Activated naive CD8-positive, alpha-beta T cell treated with anti-CD3 and anti-CD28 coated beads, Interleukin-2, amount 10 ng/mL, durations not matched to agents 7 days and 5 days (primary cell): ENCODE measurements at places on chromosomes 1 and 21. TPM values are rescaled to one million over a fixed set of nuclear protein-coding genes. Genes with fewer than 3 reads are reported as not detected.
A peak's percentile ranks its signal among the peaks of the same experiment; 100 is the strongest.

DNA sequence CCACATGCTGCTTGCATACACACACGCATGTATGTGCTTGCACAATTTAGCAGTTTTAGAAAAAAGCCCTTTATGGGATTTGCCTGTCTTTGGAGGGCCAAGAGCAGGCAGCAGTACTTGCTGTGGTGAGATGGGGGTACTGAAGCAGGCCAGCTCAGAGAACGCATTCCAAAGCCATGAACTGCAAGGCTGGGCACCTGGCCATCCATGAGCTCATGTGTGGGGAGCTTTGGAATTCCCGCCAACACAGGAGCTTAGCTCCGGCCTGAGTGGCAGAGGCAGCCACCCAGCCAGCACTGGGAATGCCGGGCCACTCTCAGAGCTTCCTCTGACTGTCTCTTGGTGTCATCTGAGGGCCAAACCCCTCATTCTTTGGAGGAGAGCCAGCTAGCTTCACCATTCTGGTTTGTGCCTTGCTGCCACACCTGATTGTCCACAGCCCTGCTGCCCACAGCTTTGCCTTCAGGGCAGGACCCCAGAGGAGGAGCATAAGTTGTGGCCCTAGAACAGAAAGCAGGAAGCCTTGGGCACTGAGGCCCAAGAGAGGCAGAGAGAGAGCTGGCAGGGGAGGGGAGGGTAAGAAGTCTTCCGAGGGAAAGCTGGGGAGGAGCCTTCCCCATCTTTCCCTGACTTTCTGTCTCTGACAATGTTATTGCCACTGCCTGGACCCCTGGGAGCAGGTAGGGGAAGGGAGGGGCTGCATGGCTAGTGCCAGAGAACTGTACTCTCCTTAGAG lies 92.1 kb upstream of the POU3F1 start:
- no peaks in the 10 kb centered on the region for H3K36me3 ChIP-seq
- no peak overlapping the region for H3K27ac ChIP-seq
- H3K4me1 ChIP-seq: no peaks in the 10 kb centered on the region
- peaks cover 87% of the 10 kb centered on the region for H3K27me3 ChIP-seq
- H3K4me3 ChIP-seq: no peak overlapping the region

PTPN22 gene
- total RNA-seq: 82.9 TPM

DNA sequence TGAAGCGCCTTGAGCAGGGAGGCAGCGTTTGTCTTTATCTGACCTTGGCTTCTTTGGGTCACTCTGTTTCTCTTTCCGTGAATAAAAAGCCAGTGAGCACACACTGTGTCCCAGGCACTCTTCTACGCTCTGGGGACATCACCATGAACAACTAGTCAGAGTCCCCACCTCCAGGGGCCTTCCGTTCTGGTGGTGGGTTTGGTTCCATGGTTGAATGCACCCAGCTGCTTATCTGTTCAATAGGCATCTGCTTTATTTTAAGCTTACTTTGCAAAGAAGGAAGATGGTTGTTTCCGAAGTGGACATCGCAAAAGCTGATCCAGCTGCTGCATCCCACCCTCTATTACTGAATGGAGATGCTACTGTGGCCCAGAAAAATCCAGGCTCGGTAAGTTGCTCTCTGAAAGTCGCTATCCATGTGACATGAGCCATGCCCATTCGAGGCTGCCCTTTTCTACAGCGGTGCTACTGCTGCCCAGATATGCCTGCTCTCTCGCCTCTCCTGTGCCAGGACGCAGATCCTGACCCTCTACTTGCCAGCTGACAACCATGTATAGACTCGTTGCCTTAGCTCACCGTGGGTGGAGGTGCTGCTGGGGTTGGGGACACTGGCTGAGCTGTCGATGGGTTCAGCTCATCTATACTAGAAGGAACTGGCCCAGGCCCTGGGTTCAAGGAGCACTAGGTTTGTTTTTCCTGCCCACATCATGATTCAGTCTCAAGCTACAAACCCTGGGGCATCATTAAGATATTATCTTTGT lies 5.9 kb downstream of the MX1 start:
- H3K36me3 ChIP-seq: peaks cover 82% of the 10 kb centered on the region
- no peaks in the 10 kb centered on the region for H3K27me3 ChIP-seq
- H3K4me3 ChIP-seq: peak overlapping the region; percentile 67
- H3K4me1 ChIP-seq: peaks cover 73% of the 10 kb centered on the region
- H3K27ac ChIP-seq: peak overlapping the region; percentile 66

- H3K4me1 ChIP-seq: no peaks in the 10 kb centered on the region
- H3K4me3 ChIP-seq: no peak overlapping the region
- no peak overlapping the region for H3K27ac ChIP-seq
- H3K36me3 ChIP-seq: peaks cover 5% of the 10 kb centered on the region
Observed at GRCh38 chr1:100164216-100164615, 13.8 kb downstream of the LRRC39 start.

- H3K27ac ChIP-seq: no peak overlapping the region
- no peak overlapping the region for H3K4me3 ChIP-seq
- H3K4me1 ChIP-seq: no peaks in the 10 kb centered on the region
- no peaks in the 10 kb centered on the region for H3K27me3 ChIP-seq
- peak; percentile 24 for DNase-seq
Observed at GRCh38 chr1:227938911-227939790, 8.6 kb downstream of the WNT9A start.

- peak overlapping the region; percentile 76 for H3K27ac ChIP-seq
- no peak for DNase-seq
- no peaks in the 10 kb centered on the region for H3K36me3 ChIP-seq
- H3K4me3 ChIP-seq: peak overlapping the region; percentile 69
Observed at GRCh38 chr1:154440036-154440804, 35.1 kb downstream of the IL6R start.

TLR5 gene
- total RNA-seq: 1.8 TPM

S100A1 gene
- total RNA-seq: not detected
